Muscle of back (tissue), 13 donors: ENCODE measurements at places on chromosomes 5 and 9. TPM values are rescaled to one million over a fixed set of nuclear protein-coding genes. Genes with fewer than 3 reads are reported as not detected.

GRCh38 chr5:171617266-171617665 is 168.4 kb upstream of the SMIM23 start:
- DNase-seq: no peak

DNA sequence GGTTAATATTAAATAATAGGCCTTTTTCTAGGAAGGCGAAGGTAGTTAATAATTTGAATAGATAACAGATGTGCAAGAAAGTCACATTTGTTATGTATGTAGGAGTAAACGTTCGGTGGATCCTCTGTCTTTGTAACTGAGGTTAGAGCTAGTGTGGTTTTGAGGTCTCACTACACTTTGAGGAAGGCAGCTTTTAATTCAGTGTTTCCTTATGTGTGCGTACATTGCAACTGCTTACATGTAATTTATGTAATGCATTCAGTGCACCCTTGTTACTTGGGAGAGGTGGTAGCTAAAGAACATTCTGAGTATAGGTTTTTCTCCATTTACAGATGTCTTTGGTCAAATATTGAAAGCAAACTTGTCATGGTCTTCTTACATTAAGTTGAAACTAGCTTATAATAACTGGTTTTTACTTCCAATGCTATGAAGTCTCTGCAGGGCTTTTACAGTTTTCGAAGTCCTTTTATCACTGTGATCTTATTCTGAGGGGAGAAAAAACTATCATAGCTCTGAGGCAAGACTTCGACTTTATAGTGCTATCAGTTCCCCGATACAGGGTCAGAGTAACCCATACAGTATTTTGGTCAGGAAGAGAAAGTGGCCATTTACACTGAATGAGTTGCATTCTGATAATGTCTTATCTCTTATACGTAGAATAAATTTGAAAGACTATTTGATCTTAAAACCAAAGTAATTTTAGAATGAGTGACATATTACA is 45.7 kb downstream of the TGFBR1 start:
- DNase-seq: no peak

TNFAIP8 gene
- 12.3 TPM for polyA plus RNA-seq

GRCh38 chr5:41869151-41869723 is 988 bp downstream of the OXCT1 start:
- DNase-seq: no peak

BNC2 gene
- polyA plus RNA-seq: 8.7 TPM

- no peak for DNase-seq
Observed at GRCh38 chr5:66255714-66256113, 111.6 kb downstream of the SREK1 start.

AMBP gene
- 2.4 TPM for polyA plus RNA-seq

DNA sequence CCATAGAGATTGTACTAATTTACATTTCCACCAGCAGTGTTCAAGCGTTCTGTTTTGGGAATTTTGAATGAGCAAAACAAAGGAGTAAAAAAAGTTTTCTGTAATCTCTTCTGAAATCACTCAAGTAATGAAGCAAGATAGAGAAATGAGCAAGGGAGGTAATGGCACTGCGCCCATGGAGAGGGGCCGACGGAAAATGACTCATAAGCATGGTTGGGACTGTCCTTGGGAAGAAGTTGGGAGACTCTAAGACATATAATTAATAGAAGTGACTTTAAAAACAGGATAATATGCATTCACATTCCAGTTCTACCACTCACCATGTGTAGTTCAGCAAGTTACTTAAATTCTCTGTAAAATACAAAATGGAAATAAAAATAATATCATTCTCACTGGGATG is 62.5 kb upstream of the C5orf46 start:
- no peak for DNase-seq

DNA sequence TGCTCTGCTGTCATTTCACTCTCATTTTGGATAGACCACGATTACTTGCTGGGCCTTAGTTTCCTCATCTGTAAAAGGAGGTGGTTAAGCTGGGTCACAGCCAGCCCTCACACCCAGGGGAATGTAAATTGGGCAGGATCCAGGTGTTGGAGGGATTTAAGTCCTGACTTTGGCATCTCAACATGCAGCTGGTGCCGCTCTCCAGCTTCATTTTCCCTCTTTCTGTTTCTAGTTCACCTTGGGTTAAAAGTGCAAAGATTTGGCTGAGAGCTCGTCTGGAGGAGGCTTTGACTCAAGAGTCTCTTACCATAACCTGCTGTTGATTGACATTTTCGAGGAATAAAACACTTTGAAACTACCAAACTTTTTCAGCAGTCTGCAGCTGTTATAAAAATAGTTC is 144.3 kb upstream of the DHFR start:
- no peak for DNase-seq

- no peak for DNase-seq
Observed at GRCh38 chr9:27632254-27632653, 59.0 kb upstream of the C9orf72 start.

DNA sequence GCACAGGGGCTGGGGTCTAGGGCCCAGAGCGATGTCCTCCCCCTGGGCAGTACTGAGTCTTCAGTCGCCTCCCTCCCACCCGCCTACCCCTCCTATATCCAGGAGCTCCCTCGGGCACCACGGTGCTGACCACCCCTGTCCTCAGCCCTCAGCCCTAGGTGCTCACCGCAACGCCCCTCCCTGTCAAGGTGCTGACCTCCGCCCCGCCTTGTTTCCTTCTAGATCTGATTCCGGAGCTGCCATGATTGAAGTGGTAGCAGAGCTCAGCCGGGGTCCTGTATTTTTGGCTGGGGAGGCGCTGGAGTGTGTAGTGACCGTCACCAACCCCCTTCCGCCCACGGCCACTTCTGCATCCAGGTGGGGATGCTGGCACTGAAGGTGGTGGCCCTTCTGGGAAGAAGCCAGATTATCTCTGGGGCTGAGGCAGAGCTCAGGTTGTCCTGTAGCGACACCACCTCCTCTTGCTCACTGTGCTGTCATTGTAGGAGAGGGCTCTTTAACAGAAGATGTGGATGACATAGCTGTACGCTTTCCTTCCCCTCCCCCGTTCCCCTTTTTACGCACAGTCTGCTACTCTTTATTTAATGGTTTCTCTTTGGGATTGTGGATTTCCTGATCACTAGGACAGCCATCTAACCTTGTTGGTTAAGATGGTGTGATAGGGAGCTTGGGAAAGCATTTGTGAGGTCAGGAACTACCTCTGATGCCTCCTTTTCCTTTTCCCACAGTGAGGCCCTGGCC is 598 bp downstream of the RGP1 start:
- no peak for DNase-seq

- peak; percentile 66 for DNase-seq
Observed at GRCh38 chr5:127290019-127290945, at the start of gene MEGF10. Gene MEGF10 (plus strand): TSS chr5:127290796. CDS start chr5:127331309, 40,513 bp downstream.

COL23A1 gene
- 1.4 TPM for polyA plus RNA-seq

GRCh38 chr9:133558191-133559126 is 24.0 kb downstream of the ADAMTSL2 start:
- no peak for DNase-seq

PCDHA8 gene
- 0.07 TPM for polyA plus RNA-seq

FNIP1 gene
- polyA plus RNA-seq: 12.8 TPM

DNA sequence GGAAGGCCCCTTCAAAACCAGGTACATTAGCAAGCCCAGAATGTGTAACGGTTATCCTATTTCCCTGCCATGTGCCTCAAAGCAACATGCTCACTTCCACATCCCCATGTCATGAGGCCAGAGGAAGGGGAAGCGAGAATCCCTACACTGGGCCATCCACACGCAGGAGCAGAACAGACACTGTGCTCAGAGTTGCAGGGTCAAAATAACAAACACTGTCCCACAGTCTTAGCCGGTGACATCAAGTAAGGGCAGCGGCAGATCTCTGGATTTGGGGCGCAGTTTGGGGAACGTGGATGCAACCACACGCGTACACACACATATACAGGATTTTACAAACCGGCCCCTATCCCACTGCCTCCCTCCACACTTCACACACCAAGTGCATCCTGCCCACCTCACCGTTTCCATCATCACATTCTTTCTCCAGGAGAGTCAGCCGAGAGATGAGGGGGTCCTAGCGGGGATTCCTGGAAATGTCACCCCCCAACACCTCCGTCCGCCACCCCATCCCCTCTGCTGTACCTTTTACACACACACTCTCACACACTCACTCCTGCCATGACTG is 776 bp downstream of the APBA1 start:
- DNase-seq: peak; percentile 40

DNA sequence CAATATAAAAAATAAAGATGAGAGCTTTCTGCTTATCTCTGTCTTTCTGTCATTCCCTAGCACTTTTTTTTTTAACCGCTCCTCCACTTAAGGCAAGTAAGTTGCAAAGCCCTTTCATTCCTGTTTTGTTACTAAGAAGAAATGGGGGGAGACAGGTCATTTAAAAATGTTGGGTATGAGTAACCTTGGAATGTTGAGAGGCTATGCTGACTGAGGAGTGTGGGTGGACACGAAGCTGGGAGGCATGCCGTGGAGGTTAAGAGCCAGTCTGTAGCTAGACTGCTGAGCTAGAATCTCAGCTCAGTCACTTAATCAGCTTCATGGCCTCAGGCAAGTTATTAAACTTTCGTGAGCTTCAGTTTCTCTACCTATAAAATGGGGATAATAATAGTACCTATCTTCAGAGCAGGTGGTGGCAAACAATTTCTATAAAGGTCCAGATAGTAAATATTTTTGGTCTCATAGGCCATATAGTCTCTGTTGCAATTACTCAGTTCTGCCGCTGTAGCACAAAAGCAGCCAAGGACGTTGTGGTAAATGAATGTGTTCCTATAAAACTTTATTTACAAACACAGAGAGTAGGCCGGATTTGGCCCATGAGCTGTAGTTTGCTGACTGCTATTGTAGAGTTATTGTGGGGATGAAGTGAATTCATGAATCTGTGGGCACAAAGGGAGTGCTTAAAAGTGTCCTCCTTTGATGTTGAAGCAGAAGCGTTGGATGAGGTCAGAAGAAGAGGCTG is 220.0 kb downstream of the GABBR2 start:
- DNase-seq: no peak

C5orf52 gene
- polyA plus RNA-seq: not detected

GRCh38 chr5:1462358-1462757 is 17.1 kb upstream of the SLC6A3 start:
- no peak for DNase-seq

DNA sequence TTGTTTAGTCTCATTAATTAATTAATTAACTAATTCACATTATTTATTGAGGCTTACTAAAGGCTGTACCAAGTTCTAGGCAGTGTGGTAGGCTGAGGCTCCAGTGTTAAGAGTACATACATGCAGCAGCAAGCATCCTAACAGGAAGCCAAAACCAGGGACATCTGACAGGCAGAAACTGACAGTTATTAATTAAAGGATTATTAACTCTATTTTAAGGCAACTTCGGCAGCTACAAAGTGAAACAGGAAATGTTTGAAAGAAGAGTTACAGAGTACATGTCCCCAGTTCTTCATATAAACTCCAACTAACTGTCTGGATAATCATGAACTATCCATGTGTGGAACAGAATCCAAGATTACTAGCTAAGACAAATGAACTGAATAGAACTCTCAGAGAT is 39.3 kb upstream of the GABRB2 start:
- DNase-seq: no peak

BTNL8 gene
- polyA plus RNA-seq: not detected

LCN15 gene
- polyA plus RNA-seq: 0.69 TPM

DNA sequence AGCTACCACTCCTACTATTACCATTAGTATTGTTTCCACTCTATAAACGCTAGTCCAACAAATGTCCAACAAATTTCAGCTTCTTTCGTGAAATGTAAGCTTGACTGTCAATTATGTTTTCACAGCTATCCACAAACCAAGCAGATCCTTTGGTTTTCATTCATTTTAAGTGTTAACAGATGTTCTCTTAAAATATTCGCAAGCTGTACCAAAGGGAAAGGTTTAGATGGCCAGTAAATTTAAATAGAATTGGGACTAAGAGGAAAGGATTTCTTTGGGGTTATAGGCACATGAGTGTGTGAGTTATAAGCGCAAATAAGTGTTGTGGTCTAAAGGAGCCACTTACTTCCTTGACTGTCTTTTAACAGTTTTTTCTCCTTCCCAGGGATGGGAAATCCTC is 136.8 kb upstream of the ADRA1B start:
- DNase-seq: no peak

GRCh38 chr5:165874851-165875250 is 2369.4 kb downstream of the MAT2B start:
- DNase-seq: peak; percentile 48

DNA sequence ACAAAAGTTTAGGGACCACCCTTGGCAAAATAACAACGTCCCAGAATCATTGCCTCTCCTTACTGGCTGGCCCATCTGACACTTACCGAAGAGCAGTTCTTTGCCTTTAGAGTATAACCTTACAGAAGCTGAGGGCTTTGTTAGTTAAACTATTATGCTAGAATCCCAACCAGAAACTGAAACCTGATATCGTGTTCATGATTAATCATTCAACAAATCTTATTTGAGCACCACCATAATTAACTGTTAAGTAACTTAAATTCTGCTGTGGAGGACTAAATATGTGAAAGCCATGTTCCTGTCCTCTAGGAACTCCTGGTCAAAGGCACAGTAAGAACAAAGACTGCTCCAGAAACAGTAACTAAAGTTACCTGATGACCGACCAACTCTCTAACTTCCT is 104.9 kb downstream of the ARL15 start:
- DNase-seq: no peak

DNA sequence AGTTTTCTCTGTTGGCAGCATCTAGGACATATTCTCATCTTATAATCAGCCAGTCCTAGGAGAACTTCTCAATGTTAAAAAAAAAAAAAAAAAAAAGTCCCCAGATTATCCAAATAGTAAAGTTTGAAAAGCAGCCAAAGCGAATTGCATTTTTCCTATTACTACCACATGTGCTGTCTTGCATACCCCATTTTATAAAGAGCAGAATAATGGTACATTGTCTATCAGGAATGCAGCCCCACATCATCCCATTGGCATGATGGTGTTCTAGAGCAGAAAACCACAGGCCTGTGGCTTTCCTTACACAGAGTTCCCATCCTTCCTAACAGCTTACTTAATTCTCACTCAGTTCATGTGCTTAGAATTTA is 381.6 kb downstream of the TMEM38B start:
- DNase-seq: peak; percentile 61

DNA sequence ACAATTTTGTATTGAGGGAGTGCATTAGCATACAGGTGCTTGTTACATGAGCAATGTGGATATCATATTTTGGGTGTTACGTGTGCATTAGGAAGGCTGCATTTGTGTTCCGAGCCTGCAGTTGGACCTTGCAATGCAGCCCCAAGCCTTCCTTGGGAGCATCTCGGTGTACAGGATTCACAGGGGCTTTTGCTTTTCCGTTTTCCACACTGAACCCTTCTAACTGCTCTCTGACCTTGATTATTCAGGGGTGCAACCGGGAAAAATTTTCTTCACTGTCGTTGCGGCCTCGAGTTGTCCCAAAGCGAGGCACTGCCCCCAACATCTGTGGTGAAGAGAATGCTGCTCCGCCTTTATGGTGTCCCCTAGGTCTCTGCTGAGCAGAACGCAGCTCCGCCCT is 80.1 kb upstream of the PLEKHG4B start:
- DNase-seq: peak; percentile 20

PCAT7 gene
- polyA plus RNA-seq: 4.0 TPM

RANBP3L gene
- 0.44 TPM for polyA plus RNA-seq
